ENCODE measurements at places on chromosomes 16 and 17.

DNA sequence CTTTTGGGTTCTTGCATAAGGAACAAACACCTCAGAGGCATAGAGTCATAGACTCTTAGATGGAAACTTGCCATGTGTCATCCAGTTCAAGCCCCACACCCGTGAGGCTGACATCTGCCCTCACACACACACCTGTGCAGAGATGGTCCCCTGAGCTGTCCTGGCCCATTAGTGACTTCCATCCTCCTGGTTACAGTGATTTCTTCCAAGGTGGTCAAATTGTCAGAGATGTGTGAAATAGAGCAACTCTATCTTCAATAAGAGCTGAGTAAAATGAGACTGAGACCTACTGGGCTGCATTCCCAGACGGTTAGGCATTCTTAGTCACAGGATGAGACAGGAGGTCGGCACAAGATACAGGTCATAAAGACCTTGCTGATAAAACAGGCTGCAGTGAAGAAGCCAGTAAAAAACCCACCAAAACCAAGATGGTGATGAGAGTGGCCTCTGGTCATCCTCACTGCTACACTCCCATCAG lies 342.2 kb upstream of the TNRC6C start:
- DNase-seq = no peak

- no peak for DNase-seq
Measured at GRCh38 chr17:65022751-65023700, 33.5 kb downstream of the GNA13 start.

DNA sequence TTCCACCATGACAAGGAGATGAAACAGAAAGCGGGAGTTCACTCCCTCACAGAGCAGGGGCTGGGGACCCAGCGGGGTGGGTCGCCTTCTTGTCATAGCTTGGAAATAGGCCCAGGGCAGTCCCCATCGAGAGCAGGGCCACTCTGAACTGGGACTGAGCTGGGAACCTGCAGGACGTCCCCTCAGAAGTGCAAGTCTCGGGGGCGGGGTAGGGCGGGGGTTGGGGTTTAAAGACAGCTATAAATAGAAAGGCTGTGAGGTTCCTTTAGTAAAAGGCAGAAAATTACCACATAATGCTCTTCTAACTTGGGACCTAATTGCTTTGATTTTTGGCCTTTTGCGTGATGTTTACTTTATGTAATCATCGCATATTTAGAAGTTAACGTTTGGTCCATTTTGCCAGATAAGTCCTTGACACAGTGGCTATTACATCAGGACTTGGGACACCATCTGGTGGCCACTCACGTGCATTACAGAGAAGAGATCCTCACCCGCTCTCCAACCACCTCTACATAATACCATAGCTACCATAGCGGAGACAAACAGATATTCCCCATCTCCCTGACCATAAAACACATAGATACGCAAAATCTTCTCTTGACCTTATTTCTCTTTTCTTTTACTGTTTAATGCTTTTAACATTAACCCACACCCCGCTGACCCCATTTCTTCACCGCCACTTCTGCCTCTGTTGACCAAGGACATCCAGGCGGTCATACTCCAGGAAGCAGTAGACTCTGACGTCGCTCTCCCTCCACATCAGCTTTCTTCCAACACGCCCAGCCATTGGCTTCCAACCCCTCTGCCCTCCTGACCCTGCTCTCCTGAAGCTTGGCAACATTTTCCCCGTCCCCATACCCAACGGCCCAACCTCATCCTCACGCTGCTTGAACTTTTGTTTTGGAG lies 27.5 kb upstream of the PIK3R6 start:
- DNase-seq = no peak

DNA sequence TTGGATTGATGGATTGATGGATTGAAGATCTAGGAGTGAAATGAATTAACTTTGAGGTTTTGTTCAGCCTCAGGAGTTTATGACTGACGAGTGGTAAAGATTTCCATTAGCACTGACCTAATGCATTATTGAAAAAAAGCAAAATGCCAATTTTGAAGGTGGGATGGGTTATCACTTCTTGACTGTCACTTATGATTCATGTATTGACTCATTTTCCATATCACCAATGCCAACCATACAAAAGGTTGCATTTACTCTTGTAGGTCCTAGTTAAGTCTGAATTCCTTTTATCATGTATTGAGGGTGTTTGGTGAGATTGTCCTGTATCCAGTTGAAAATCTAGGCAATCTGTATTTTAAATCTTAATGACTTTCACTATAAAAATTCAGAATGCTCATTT lies 57.6 kb downstream of the KNOP1 start:
- DNase-seq = no peak

DNA sequence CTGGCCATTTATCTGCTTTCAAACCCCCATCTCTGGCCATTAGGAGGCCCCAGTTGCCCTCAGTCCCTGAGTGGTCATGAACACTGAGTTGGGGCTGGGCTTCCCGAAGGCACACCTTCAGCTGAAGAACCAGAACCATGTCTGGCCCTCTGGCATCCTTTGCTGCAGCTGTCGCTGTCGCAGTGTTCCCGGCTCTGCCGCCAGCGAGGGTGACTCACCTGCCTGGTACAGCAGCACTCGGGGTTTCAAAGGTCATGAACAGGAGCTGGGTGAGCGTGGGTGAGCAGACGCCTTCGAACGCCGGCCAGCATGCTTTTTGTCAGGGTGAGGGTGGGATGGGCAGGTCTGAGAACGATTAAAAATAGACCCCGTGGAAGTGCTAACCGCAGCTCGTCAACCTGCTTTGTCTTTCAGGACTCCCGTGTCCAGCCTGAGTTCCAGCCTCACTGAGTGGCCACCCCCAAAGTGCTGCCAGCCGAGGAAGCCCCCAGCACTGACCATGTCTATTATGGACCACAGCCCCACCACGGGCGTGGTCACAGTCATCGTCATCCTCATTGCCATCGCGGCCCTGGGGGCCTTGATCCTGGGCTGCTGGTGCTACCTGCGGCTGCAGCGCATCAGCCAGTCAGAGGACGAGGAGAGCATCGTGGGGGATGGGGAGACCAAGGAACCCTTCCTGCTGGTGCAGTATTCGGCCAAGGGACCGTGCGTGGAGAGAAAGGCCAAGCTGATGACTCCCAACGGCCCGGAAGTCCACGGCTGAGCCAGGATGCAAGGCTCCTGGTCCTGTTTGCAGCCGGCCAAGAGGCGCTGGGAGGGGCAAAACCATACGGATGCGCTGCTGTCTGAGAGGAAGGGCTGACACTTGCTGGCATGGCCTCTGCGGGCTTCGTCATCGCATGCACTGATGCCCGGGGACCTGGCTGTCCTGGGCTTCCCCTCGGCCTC lies 7.6 kb downstream of the SNN start:
- DNase-seq = no peak

DNA sequence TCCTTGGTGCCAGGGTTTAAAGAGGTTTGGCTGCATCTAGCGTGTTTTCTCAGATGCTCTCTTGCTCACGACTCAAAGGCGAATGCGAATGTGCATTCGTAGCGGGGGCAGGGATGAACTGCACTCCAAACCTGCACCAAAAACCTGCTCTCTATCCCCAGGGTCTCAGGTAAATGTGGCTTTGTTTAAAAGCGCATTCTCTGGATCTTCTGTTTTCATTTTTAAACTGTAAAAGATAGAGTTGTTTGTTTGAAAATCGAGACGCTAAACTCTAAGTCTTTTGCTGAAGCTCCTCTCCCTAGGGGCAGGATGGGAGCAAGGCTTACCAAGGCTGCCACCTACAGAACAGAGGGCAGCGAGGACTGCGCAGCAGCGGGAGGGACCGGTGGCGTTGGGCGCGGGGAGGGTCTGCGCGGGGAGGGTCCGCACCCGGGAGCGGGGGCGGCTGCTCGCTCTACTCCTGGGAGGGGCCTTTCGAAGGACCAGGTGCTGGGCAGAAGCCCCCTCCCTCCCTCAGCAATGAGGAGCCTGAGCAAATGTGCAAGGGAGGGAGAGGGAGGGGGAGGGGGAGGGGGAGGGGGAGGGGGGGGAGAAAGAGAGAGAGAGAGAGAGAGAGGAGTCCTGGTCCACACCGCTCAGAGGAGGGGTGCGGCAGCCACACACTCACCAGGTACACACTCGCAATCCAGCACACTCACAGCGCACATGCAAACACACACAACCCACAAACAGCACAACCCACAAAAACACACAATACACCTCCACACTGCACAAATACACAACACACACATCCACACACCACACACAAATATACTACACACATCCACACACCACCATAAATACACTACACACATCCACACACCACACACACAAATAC lies 142.8 kb downstream of the GRIN2A start:
- DNase-seq = no peak

GRCh38 chr17:62866471-62866870 lies 58.4 kb upstream of the MARCHF10 start:
- DNase-seq = no peak

- DNase-seq = no peak
Measured at GRCh38 chr16:48919791-48920190, 309.8 kb upstream of the N4BP1 start.

- DNase-seq = no peak
Measured at GRCh38 chr16:87053016-87053982, 263.9 kb downstream of the C16orf95 start.

GRCh38 chr16:29694384-29695195 lies 15.6 kb downstream of the QPRT start:
- DNase-seq = no peak

GRCh38 chr16:89893642-89894548 lies 20.5 kb downstream of the TCF25 start:
- no peak for DNase-seq

GRCh38 chr17:6162892-6163291 lies 92.7 kb downstream of the WSCD1 start:
- no peak for DNase-seq
